ENCODE measurements at places on chromosomes 2 and 18.

DNA sequence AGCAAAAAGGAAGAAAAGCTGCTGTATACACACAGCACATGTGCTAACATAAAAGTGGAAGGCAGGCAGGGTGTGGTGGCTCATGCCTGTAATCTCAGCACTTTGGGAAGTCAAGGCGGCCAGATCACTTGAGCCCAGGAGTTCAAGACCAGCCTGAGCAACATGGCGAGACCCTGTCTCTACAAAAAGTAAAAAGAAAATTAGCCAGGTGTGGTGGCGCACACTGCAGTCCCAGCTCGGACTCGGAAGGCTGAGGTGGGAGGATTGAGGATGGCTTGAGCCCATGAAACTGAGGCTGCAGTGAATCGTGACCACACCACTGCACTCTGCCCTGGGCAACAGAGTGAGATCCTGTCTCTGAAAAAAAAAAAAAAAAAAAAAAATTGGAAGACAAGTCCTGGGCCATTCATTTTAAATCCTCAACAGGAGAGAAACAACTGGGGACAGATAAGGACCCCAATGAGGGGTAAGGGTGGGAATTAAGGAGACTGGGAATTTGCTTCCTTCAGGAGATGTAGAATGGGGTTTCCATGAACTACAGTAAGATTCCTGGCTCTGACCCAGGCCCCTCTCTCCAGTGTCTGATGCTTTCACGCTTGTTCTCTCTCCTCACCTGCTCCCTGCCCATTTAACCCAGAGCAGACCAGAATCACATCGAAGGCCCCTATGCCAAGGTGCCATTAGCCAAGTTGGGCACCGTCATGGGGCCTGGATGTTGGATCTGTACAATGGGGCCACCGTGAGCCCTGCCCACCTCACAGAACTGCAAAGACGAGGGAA is 29.6 kb downstream of the TNS1 start:
- DNase-seq = no peak

DNA sequence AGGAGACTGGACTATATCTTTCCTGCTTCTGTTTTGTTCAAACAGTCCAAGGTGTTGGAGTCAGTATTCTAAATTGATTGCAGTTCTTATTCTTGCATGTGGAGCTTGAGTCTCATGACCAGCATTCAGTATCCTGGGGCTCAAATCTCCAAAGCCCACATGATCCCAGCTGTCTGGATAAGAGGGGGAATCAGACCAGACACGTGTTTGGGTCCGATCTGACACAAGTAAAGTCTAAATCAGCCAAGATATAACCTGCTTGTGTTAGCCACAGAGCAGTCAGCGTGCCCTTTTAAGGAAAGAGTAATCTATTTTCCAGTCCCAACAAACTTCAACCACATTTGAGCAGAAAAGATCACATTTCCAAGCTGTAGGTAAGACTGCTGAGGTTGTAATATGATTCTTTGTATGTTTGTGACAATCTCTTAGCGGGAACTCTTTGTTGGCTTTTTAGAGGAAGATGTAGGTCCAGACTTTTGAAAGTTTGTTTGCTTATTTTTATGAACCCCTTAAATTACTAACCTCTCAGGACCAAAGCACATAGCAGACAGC is 334.6 kb downstream of the SLC4A3 start:
- DNase-seq = no peak

GRCh38 chr18:45122506-45122905 is 441.8 kb downstream of the SETBP1 start:
- no peak for DNase-seq

DNA sequence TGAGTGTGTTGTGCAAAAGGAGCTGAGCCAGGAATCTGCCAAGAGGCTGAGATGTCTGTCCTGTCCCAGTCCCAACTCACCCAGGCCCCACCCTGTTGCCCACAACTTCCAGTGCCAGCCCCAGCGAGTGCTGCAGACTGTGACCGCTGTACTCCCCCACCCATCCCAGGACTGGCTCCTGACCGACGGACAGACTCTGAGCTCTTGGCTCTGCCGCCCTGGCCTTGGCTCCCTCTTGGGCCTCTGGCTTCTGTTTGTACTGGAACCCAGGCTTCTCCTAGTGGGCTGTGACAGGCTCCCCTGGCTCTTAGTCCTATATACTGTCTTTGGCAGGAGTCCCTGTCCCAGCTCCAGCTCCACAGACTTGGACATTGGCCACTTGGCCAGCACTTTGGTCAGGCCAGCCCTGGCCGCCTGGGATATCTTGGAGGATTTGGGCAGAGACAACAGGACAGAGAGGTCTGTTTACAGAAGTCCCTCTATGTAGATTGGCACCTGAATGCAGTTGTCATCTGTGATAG is 41.1 kb downstream of the ACOXL start:
- no peak for DNase-seq
